ENCODE measurements at places on chromosomes 1 and 21.

DNA sequence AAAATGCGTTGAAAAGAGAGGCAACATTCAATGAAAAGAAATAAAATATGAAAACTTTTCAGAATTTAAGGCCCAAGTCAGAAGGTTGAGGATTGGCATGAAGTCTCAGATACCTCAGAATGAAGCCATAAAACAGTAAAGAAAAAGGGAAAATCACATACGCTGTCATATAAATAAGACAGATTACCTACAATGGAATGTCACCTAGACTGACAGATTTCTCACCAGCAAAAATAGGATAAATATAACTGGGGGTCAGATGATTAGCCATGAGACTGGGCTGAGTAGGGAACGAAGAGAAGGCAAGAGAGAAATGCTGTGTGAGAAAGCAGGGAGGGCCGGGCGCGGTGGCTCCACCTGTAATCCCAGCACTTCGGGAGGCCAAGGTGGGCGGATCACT lies 51.6 kb upstream of the DESI2 start:
- no peak for DNase-seq

GRCh38 chr1:52551507-52552235 lies 1.2 kb downstream of the TUT4 start:
- DNase-seq, result no peak

GRCh38 chr1:30287976-30288375 lies 435.4 kb downstream of the MATN1 start:
- no peak for DNase-seq

GRCh38 chr1:100246738-100247137 lies 2.9 kb downstream of the DBT start:
- no peak for DNase-seq

DNA sequence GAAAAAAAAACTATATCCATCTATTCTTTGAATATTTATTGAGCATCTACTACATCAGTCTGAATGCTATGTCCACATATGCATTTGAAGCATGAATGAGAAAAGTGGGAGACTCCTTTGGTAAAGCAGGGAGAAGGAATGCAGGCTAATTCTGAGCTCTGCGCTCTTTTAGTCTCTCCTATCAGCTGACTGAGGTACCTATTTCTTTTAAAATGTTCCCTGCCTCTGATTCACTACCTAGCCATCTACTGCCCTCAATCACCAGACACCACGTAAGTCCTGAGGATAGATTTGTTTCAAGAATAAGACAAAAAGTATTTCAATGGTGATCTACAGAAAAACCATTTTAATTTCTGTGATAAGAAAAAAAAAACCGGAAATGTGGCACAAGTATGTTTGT lies 3.8 kb upstream of the RGS13 start:
- no peak for DNase-seq

DNA sequence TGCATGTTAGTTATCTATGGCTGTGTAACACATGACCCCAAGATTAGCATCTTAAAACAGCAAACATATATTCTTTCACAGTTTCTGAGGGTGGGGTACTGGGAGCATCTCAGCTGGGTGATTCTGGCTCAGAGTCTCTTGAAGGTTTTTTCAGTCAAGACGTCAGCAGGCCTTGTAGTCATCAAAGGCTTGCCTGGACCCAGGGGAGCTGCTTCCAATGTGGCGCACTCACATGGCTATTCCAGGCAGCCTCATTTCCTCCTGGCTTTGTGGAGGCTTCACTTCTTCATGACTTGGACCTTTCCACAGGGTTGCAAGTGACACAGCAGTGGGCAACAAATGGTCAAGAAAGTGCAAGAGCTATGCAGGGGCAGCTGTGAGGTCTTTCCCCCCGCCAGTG lies 114.7 kb downstream of the ACTL8 start:
- no peak for DNase-seq

- DNase-seq, result no peak
Measured at GRCh38 chr1:114345930-114346479, 165.0 kb downstream of the TRIM33 start.

- DNase-seq, result no peak
Measured at GRCh38 chr1:86352086-86352485, 44.0 kb downstream of the ODF2L start.

DNA sequence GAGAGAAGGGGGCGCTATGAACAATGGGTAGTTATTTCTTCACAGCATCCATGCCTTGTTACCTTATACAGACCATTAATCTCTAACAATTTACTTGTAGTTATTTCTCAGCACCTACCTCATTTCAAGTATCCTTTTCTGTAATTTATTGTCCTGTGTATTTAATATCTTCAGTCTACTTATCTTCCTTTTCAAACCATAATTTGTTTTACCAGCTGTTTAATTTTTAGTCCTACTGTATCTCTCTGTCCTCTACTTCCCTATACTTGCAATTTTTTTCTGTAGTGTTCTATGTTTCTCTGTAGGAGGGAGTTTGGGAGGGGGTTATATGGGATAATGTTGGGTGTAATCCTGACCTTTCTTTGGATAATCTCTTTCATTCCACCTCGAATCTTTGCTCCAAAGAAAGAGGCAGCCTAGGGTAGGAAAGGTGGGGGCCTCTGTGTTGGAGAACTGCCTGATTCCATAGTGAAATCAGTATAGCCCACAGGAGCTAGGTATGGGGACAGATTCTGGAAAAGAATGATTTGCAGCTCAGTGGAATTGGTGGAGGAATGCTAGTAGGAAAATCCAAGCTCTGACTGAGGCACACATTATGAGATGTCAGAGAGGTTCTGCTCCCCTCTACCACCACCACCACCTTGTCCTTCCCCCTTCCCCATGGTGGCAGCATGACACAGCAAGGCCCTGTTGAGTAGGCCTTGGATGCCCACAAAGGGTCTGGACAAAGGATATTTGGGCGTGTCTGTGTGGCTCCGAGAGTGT lies 642 bp downstream of the MLLT11 start:
- no peak for DNase-seq

DNA sequence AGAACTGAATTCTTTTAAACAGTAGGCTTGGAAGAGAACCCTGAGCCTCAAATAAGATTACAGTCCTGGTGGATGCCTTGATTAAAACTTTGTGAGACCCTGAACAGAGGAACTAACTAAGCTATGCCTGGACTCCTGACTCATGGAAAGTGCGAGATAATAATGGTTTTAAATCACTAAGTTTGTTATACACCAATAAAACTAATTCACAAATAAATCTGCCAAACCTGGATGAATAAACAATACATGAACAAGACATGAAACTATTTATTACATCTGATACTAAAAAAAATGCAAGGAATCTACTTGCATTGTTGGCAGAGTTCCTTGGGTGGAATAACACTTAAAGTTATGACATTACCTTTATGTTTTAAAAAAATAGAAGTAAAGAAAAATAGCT lies 118.4 kb downstream of the PIGK start:
- DNase-seq, result no peak

DNA sequence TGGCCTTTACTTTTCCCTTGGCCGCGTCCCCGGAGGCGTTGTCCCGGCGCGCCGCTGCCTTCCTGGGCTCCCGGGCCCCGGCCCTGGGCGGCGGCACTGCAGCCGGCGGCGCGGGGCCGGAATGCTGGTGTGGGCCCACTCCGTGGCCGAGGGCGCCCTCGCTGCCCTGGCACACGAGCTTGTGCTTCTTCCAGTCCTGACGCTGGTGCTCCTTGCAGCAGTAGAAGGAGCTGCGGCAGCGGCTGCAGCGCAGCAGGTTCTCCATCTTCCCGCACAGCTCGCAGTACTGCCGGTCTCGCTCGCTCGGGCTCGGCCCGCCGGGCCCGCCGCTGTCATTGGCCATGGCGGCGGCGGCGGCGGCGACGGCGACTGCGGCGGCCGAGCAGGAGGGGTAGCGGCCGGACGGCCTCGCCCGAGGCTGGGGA lies 529 bp downstream of the EGLN1 start:
- DNase-seq, result no peak

All from NCI-H1436 treated with DMSO at 0.1 percent for 48 hours (cell line).